ENCODE measurements at places on chromosomes 1 and 21.
A peak's percentile ranks its signal among the peaks of the same experiment; 100 is the strongest.

DNA sequence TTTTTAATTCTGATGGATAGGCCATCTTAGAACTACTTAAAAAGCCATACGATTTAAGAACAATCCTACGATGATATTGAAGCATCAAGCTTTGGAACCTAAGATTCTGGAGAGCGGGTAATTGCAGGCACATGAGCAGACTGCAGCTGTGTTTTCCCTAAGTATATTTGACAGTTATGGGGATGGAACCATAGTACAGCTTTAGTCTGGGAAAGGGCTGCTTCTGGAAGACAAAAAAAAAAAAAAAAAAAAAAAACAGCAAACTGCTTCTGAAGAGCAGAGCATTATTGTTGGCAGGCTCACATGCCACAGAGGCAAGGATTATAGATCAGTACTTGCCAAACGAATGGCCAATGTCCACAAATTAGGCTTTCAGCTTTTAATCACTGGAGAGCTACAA lies 1618.7 kb downstream of the AMY1C start:
- DNase-seq = no peak

- no peak for DNase-seq
Observed at GRCh38 chr21:15054089-15054488, 10.7 kb downstream of the NRIP1 start.

- no peak for DNase-seq
Observed at GRCh38 chr1:203140743-203141520, 13.4 kb downstream of the ADORA1 start.

- no peak for DNase-seq
Observed at GRCh38 chr1:22798083-22798482, 87.4 kb downstream of the EPHB2 start.

DNA sequence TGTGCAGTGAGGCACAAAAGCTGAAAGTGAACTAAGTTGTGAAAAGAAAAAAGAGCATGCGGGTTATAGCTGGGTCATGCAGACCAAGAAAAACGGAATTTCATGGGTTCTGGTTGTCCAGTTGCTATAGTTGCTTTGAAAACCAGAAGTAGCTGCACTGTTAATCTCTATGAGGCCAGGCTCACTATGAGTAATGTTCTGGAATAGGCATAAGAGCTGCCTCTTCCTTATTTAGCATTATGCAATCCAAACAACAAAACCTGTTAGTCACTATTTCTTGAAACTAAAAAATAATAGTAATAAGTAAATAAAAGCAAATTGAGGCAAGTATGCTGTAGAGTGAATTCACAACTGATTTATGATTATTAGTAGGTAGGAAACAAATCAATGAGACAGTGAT lies 1383.7 kb downstream of the MRPL39 start:
- DNase-seq = no peak

GRCh38 chr1:109529881-109530456 lies 9.7 kb upstream of the GPR61 start:
- DNase-seq = no peak

DNA sequence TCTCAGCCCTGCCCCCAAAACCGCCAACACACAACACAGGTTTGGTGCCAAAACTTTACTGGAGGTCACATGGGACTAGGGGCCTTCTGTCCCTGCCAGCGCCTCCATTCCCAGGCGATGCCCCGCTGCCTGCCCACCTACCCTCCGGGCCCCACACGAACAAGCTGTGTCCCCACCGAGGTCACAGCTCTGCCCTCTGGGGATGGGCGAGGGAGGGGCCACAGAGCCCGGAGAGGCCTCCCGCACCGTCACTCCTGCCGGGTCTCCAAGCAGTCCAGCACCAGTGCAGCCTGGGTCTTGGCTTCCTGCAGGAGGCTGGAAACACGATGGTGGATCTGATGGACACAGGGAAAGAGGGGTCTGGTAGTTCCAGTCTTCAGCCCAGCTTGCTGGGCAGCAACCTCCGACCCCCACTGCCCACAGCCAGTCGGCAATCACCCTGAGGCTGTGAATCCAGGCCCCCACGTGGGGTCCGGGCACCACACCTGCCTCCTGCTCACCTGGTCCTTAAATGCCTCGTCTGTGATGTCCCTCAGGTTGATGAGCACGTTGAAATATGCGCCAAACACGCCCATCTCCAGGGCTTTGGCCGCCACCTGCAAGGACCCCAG lies 18.5 kb downstream of the FTCD start:
- DNase-seq = no peak

- no peak for DNase-seq
Observed at GRCh38 chr1:101051688-101052638, 26.4 kb upstream of the DPH5 start.

DNA sequence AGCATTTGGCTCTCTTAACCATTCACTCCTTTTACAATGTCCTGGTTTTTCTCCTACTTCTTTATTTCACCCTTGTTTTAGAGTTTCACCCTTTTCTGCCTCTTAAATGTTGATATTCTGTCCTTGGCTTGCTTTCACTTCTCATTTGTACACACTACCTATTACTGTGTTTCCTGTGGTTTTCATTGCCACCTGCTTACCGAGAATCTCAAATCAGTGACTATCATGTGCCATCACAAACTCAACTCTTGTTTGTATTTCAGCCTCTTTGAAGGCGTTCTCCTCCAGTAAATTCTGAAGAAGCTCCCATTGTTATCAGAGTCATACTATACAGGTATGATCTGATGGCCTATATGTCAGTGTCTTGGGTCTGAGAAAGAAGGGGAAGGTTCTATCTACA lies 65.7 kb downstream of the NPHS2 start:
- DNase-seq = no peak

GRCh38 chr1:82065916-82066315 lies 265.2 kb downstream of the ADGRL2 start:
- no peak for DNase-seq

GRCh38 chr1:165369255-165369848 lies 12.8 kb upstream of the LMX1A start:
- peak; percentile 46 for DNase-seq

- peak; percentile 55 for DNase-seq
Observed at GRCh38 chr1:227449051-227449450, 114.3 kb upstream of the ZNF678 start.

DNA sequence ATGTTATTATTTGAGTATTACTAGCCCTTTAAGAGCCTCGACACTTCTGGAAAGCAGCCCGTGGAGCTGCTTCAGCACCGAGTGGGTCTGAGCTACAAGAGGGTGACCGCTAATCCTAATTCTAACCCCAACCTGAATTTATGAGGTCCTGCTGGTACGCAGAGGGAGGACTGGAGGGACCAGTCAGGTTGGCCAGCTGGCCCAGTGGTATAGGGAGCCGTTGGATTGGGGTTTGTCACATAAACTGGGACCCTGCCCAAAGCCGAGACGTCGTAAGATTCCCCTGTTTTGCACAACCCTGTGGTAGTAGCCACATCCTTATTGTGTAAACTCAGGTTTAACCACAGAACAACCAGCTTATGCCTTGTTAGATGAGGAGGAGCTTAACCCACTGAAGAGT lies 60.8 kb upstream of the F3 start:
- no peak for DNase-seq

- no peak for DNase-seq
Observed at GRCh38 chr1:39490596-39491145, 765 bp upstream of the BMP8A start.

DNA sequence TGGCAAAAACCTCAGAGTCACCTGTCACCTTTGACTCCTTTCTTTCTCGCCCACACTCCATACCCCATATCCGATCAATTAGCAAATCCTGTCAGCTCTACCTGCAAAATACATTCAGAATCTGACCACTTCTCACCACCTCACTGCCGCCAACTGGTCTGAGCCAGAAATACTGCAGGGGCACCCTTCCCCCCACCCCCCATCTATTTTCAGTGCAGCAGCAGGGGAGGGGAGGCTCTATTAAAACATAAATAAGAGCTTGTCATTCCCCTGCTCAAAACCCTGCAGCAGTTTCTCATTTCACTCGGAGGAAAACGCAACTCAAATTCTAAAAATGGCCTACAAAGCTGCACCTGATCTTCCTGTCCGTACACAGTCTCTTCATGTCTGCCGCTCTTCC lies 3.9 kb downstream of the PKLR start:
- no peak for DNase-seq

DNA sequence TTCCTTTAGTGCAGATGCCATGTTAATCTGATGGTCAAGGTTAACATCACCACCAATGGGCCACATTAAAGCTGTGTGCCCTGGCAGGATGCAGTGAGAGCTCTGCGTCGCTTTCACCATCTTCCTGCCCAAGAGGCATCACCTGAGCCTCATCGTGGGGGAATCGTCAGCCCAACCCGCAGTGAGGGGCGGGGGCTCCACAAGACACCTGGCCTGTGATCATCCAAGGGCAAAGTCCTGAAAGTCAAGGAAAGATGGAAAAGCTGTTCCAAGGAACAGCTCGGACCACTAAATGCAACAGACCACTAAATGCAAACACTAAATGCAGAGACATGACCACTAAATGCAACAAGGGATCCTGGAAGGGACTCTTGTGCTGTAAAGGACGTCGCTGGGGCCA lies 49.9 kb downstream of the WDR4 start:
- no peak for DNase-seq

DNA sequence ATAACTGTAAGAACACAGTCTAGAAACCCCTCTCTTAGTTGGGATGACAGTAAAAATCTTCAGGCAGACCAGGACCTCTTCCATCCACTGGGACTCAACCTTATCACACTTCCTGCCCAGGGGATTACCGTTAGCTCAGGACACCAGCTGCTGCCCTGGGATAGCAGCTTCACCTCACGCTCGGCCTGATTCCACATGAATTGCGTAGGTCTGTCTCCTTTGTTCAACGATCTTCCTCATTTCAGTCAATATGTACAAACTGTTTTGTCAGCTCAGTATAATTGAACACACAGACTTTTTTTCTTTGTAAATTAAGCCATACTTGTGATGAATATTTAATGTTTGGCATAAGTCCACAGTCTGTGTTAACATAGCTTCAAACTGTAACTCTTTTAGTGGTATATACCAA lies 290.4 kb downstream of the GRIK1 start:
- no peak for DNase-seq

GRCh38 chr1:13600762-13601453 lies 17.3 kb downstream of the PDPN start:
- no peak for DNase-seq

DNA sequence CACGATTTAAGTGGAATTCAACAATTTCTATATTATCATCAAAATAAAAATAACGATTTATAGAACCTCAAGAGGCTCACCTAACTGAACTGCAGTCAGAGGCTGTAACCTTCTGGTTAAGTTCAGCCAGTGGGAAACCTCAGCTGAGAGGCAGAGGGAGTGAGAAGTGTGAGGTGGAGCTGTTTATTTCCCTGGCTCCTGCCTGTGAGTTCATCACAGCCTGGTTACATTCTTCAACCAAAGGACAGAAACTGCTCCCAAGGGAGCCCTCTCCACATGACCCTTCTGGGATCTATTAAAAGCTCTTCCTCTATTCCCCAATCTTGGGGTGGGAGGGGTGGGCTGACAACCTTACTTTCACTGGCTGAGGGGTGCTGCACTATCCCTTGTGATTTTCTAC lies 22.2 kb downstream of the DYNLT5 start:
- DNase-seq = no peak

- DNase-seq = no peak
Observed at GRCh38 chr1:41933106-41933505, 14.4 kb upstream of the HIVEP3 start.

GRCh38 chr1:16612332-16613172 lies 812 bp downstream of the NBPF1 start:
- peak; percentile 77 for DNase-seq

GRCh38 chr1:73556270-73556669 lies 641.7 kb downstream of the LRRIQ3 start:
- DNase-seq = no peak

DNA sequence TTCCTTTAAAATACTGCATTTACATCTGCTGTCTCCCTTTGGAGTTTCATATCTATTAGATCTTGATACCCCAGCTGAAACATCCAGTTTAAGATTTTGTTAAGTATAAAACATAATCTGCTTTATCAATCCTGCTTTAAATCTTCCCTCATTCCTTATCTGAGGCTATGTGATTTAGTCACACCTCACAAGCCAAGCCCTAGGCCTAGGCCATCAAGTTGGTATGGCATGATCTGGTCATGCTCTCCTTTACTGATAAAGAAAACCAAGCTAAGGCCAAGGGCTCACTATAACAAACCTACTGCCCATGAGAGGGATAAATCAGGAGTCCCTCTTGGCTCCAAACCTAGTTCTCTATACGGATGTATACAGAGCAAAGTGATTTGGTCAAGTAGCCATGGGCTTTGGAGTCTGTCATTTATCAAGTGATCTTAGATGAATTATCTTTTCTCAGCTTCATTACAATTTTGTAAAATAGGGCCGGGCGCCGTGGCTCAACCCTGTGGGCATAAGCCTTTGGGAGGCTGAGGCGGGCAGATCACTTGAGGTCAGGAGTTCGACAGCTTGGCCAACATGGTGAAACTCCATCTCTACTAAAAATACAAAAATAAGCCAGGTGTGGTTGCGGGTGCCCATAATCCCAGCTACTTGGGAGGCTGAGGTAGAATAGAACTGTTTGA lies 22.8 kb downstream of the ENSA start:
- no peak for DNase-seq

- DNase-seq = no peak
Observed at GRCh38 chr1:10529765-10530164, 55.0 kb downstream of the PEX14 start.

- peak; percentile 6 for DNase-seq
Observed at GRCh38 chr21:33419538-33420123, 16.4 kb downstream of the IFNGR2 start.

DNA sequence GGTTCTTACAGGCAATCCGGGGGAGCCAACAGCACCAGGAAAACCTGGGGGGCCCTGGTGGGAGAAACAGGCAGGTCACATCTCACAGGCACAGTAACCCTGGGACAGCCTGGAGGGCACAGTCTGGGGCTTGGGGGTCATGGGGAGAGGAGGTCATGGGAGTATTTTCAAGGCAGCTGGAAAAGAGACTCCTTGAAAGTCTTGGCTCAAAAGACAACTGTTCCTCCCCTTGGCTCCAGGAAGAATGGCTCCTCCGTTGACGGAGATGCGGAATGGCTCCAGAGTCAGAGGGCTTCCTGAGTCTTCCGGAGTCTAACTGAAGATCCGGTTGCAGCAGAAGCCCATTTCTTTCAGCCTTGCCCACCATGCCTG lies 25.9 kb upstream of the PEF1 start:
- DNase-seq = no peak

Measured in ACHN (cell line).